ENCODE measurements at places on chromosomes 6 and 20.

DNA sequence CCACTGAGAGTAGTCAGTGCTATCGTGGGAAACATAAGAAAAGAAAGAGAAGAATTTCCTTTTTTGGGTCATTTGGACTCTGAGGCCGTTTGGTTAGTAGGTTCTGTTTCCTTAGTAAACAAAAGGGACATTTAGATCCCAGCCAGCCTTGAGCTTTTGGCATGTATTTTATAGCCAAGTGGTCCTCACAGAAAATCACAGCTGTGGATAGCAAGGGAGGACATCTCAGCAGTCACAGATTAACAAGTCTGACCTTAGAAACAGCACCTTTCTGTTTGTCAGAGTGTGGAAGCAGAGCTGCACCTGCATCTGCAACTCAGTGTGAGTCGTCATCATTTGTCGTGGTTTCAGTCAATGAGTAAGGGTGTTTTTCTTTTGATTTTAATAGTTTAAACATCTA is 40.5 kb downstream of the FAM120B start:
- no peak for DNase-seq

DNA sequence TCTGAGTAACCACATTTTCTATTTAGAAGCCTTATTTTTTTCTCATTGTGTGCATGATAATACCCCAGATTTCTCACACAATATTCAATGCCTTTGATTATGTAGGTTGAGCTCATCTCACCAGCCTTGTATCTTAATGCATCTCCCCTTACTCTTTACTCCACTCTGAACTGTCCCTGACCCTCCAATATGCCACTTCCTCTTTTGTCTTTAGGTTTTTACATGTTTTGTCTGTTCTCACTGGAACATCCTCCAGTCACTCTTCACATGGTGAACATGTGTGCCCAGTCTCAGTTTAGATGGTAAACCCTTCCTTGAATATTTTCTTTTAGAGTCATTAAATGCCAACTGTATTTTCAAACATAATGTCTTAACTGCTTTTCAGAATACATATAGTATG is 392.9 kb upstream of the IMPG1 start:
- no peak for DNase-seq

GRCh38 chr6:792662-793061 is 99.7 kb upstream of the EXOC2 start:
- no peak for DNase-seq

DNA sequence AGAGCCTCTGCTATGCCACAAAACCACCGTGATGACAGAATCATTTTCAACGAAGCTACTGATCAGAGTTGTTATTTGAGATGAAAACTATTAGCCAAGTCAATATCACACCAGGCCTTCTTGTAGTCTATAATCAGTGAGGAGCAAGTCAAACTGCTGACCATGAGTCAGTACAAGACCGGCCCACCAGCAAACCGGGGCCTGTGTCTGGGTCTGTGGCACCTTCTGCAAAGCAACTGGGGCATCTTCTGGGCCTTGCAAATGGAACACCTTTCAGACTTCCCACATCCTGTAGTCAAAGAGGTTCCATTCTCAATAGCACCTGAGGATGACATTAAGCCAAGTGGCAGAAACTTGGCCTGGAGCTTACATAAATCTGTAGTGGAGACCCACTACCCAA is 38.5 kb downstream of the CPXM1 start:
- no peak for DNase-seq

- DNase-seq = no peak
Measured at GRCh38 chr20:2775139-2775538, 25.3 kb downstream of the CPXM1 start.

GRCh38 chr6:39665861-39666260 is 59.3 kb downstream of the KIF6 start:
- DNase-seq = no peak

DNA sequence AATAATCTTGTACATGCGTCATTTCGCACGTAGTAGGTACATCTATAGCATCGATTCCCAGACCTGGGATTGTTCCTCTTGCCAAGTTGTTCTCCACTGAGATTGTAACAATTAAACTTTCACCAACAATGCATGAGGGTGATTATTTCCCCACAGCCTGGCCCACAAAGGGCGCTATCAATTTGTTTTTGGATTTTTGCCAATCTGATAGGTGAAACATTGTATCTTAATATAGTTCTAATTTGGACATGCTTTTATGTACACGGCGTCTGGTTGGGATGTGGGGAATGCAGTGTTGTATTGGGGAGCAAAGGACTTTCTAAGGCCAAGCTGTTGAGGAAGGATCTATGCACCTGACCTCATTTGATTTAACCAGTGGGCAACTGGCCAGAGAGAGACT is 59.5 kb downstream of the VEGFA start:
- no peak for DNase-seq

DNA sequence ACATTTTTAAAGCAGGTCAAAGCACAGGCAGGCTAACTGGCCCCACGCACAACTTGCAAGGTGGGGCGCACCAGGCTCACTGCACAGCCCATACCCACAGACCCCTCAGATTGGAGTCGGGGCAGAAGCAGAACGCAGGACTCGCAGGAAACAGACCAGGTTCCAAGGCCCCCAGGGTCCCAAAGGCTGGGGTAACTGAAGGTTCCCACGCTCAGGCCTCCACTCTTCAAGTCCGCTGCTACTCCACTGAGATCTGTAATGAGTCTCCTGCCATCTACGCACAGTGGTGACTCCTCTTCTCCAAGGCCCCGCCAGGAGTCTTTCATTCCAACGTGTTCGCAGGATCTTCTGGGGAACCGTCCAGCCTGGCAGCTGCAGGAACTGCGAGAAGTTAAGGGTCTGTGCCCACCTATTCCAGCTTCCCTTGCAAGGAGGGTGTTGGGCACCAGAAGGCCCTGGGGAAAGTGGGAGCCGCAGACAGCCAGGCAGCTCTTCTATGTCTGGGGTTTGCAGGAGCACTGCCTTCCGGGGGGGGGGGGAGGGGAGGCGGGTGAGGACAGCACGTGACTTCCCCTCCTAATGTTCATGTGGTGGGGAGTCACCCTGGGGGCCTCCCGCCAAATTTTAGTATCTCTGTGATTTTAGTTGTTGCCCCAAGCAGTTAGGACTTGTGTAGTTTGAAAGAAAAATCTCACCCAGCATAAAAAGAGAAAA is 2.0 kb upstream of the TAF4 start:
- DNase-seq = no peak

GRCh38 chr20:59331721-59332329 is 31.4 kb downstream of the EDN3 start:
- DNase-seq = no peak

DNA sequence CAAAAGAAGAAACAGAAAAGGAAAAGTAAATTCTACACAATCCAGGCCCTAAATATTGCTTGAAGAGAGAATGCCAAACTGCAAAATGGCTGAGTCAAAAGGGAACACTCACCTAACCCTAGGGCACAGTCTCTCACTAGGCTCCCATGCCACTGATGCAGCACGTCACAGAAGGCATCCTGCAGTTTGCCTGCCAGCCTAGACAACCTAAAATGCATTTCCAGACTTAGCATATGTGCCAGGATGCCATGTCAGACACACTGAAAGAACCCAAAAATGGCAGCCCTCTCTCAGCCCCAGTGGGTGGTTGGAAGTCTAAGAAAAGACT is 10.6 kb upstream of the SIRPD start:
- no peak for DNase-seq

- DNase-seq = no peak
Measured at GRCh38 chr20:53652090-53652858, 58.6 kb upstream of the ZNF217 start.

DNA sequence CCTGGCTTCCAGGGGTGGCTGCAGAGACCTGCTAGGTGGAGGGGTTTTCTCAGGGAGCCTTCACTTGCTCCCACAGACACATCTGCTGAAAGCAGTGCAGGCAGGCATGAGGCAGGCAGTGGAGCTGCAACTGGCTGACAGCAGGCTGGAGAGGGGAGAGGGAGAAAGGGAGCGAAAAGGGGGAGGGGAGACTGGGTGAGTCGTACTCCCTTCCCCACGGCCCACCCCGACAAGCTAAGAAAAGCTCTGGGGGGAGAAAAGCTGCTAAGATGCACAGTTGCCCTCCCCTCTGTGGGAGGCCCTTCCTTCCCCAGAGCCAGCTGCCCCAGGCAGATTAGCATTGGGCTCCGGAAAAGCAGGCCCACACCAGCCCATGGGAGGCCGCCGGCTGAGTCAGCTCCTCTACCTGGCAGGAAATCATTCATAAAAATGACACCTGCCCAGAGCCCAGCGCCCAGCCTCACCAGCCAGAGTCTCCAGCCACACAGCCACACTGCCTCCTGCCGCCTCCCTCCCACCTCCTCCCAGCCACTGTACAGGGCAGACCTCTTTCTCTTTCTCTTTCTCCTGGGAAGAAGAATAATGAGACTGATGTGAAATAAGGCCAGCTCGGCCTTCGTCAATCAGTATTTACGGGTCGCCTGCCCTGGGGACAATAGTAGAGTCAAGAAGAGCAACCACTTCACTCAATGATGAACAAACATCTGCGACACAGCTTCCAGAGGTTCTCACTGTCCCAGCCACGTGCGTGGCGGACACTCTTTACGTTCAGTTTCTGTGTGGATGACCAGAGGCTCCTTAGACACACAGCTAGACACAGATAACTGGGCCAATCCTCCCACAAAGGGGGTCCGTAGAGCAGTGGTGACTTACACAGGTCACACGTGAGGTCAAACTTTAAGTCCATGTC is 7.7 kb upstream of the C20orf203 start:
- DNase-seq = no peak

DNA sequence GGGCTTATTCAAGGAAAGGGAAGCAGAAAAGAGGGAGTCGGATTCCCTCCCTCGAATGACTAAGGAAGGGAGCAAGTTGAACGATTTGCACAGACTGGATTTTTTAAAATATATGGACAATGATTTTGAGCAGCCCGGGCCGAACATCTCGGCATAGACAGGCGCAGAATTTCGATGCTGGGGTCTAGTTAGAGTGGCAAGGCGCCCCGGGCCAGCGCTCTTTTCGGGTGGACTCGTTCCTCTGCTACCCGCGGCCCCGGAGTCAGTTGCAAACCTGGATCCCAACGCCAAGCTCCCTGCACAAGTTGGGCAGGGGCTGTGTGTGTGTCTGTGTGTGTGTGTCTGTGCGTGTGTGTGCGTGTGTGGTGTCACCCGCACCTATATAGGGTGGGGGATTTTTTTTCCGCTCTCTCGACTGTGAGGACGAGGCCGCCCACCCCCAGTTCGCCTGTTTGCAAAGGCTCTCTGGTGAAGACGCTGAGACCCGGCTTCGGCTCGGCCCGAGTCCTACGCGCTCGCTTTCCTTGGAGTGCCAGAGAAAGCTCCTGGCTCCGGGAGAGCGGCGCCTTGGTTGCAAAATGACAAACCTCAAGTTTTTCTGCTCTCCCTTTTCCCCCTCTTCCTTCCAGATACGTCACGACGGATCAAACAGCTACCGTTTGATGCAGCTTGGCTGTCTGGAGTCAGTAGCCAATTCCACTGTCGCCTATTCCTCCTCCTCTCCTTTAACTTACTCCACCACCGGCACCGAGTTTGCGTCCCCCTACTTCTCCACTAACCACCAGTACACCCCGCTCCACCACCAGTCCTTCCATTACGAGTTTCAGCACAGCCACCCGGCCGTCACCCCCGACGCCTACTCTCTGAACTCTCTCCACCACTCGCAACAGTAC is 1.4 kb downstream of the TFAP2D start:
- no peak for DNase-seq

DNA sequence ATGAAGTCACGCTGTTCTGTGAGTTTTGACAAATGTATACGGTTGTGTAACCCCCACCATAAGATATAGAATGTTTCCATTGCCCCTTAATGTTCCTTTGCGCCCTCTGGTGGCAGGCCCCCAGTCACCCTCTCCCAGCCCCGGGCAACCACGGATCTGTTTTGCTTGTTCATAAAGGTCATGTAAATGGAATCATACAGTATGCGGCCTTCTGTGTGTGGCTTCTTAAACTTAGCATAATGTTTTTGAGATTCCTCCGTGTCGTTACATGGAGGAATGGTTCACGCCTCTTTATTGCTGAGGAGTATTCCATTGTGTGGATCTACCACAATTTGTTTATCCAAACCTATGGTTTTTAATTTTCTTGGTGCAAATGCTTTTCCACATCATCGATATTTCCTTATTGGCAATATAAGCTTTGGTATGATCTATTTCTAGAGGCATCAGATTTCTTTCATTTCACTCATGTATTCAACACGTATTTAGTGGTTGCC is 28.4 kb downstream of the LYRM2 start:
- peak; percentile 81 for DNase-seq

GRCh38 chr6:135250234-135250633 is 69.1 kb downstream of the MYB start:
- no peak for DNase-seq
